ENCODE measurements at places on chromosomes 2 and 18. TPM values are rescaled to one million over a fixed set of nuclear protein-coding genes. Genes with fewer than 3 reads are reported as not detected.

GPR75 gene
- total RNA-seq, result 4.1 TPM

DLGAP1 gene
- total RNA-seq, result 1.5 TPM

HOXD11 gene
- total RNA-seq, result 2.5 TPM

TUBA3D gene
- total RNA-seq, result not detected

MYOM1 gene
- under 0.01 TPM for total RNA-seq

ACVR1C gene
- total RNA-seq, result not detected

SH3YL1 gene
- 36.7 TPM for total RNA-seq

CPLX4 gene
- not detected for total RNA-seq

IL1R2 gene
- total RNA-seq, result 0.39 TPM

TMEM18 gene
- total RNA-seq, result 12.9 TPM

EVX2 gene
- total RNA-seq, result not detected

RPL37A gene
- total RNA-seq, result 1,187 TPM

COMMD1 gene
- 47.8 TPM for total RNA-seq

UBR3 gene
- 34.4 TPM for total RNA-seq

STAT4 gene
- total RNA-seq, result 4.8 TPM

SCN7A gene
- total RNA-seq, result not detected

SCYGR4 gene
- not detected for total RNA-seq

PIGN gene
- total RNA-seq, result 41.5 TPM

UGT1A10 gene
- total RNA-seq, result not detected

SPR gene
- 15.6 TPM for total RNA-seq

PROM2 gene
- 0.20 TPM for total RNA-seq

R3HDM1 gene
- total RNA-seq, result 10.7 TPM

TBR1 gene
- total RNA-seq, result under 0.01 TPM

B3GNT7 gene
- total RNA-seq, result not detected

SKOR2 gene
- not detected for total RNA-seq

ACMSD gene
- total RNA-seq, result not detected

NEB gene
- 0.20 TPM for total RNA-seq

HOXD13 gene
- total RNA-seq, result not detected

POTEF gene
- total RNA-seq, result not detected

UGT1A4 gene
- total RNA-seq, result not detected

CDH7 gene
- total RNA-seq, result not detected

IER3IP1 gene
- total RNA-seq, result 16.4 TPM

SAG gene
- not detected for total RNA-seq

ADI1 gene
- 45.2 TPM for total RNA-seq

MOGAT1 gene
- total RNA-seq, result not detected

OLA1 gene
- total RNA-seq, result 82.3 TPM

ING5 gene
- total RNA-seq, result 25.4 TPM

NTSR2 gene
- not detected for total RNA-seq

TLX2 gene
- total RNA-seq, result under 0.01 TPM

FBXO48 gene
- total RNA-seq, result 0.37 TPM

TCF7L1 gene
- total RNA-seq, result 2.2 TPM

MYO7B gene
- total RNA-seq, result 0.37 TPM

LYG1 gene
- 0.20 TPM for total RNA-seq

MCFD2 gene
- 100 TPM for total RNA-seq

LHCGR gene
- total RNA-seq, result not detected

LOXL3 gene
- 2.2 TPM for total RNA-seq

B4GALT6 gene
- total RNA-seq, result 3.7 TPM

TCF23 gene
- total RNA-seq, result not detected

POTEJ gene
- total RNA-seq, result not detected

LRP2 gene
- total RNA-seq, result not detected

ICOS gene
- not detected for total RNA-seq

WNT6 gene
- total RNA-seq, result not detected

SLC11A1 gene
- under 0.01 TPM for total RNA-seq

REG3A gene
- not detected for total RNA-seq

TMEM17 gene
- total RNA-seq, result 1.2 TPM

LGALSL gene
- 2.9 TPM for total RNA-seq

COLEC12 gene
- 115 TPM for total RNA-seq

PRR30 gene
- not detected for total RNA-seq
